T-helper 2 cell (primary cell): ENCODE measurements at places on chromosomes 13 and 19.
A peak's percentile ranks its signal among the peaks of the same experiment; 100 is the strongest.

DNA sequence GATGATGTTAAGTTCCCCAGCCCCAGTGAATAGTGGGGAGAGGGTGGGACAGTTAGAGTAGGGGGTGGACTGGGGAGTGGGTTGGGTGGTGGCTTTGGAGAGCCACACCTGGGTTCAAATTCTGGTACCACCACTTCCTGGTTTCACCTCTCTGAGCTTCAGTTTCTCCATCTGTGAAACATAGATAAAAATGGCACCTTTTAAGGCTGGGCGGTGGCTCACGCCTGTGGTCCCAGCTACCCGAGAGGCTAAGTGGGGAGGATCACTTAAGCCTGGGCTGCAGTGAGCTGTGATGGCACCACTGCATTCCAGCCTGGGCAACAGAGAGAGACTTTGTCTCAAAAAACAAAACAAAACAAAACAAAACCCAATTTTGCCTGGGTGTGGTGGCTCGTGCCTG lies 5.9 kb downstream of the VAV1 start:
- DNase-seq = no peak

DNA sequence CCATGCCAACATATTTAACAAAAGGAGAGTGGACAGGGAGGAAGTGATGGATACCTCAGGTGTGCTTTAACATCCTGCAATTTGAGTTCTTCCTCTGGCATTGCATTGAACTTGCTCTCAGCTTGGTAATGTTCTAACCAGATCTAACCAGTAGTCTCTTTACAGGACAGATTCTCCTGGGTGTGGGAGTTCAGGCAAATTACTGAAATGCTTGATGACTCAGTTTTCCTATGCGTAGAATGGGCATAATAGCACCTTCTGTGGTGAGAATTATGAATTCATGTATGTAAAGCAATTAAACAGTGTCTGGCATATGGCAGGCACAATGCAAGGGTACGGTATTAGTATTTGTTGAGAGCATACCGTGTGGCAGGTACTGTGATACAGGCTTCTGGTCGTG lies 3.6 kb downstream of the AKAP11 start:
- DNase-seq = no peak

DNA sequence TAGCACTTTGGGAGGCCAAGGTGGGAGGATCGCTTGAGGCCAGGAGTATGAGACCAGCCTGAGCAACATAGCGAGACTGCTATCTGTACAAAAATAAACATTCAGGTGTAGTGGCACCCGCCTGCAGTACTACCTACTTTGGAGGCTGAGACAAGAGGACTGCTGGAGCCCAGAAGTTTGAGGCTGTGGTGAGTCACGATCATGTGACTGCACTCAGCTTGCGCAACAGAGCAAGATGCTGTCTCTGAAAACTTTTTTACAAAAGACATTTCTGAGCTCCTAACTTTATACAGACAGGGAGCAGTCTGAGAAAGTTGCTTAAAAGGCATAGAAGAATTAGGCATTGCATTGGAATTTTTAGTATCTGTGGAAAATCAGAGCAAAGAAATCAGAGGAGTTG lies 10.4 kb upstream of the TBC1D4 start:
- DNase-seq = no peak

DNA sequence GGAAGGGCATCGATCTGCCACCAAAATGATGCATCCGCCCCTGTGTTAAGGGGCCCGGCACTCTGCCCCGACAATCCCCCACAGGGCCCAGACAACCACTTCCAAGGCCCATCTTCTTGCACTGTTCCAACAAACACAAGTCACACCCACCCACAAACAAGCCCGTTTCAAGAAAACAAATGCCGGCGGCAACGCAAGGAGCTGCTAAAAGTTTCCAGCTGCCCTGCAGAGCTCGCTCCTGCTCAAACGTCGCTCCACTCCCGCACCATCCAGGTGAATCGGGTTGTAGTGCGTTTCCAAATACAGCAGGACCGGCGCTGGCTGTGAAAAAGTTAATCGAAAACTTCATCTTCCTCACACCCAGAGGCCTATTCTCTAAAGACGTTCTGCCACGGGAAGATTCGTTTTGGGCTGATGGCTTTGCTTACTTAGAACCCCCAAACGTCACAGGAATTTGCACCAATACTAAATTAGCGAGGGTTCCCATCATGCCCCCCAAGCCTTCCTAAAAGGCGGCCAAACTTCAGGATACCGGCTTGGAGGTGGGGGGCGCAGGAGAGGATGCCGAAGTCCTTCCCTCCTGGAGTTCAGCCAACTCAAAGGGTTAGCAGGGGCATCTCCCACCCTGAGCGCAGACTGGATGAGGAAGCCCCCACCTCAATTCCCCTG lies 107.4 kb upstream of the DOCK9 start:
- no peak for DNase-seq

- DNase-seq = no peak
Observed at GRCh38 chr13:29520671-29521070, 74.8 kb downstream of the SLC7A1 start.

GRCh38 chr19:41701401-41702075 lies 6.9 kb upstream of the CEACAM5 start:
- no peak for DNase-seq

GRCh38 chr13:99265821-99266426 lies 7.7 kb upstream of the GPR18 start:
- DNase-seq = peak; percentile 71

- DNase-seq = no peak
Observed at GRCh38 chr13:76692346-76692745, 193.9 kb downstream of the KCTD12 start.

DNA sequence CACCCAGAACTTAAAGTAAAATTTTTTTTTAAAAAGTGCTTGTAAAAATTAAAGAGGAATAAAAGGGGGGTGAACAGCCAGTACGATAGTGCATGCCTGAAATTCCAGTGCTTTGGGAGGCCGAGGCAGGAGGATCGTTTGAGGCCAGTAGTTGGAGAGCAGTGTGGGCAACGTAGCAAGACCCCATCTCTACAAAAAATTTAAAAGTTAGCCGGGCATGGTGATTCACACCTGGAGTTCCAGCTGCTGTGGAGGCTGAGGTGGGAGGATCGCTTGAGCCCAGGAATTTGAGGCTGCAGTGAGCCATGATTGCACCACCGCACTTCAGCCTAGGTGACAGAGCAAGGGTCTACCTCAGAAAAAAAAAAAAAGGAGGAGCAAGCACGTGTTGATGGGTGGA lies 7.8 kb downstream of the ADAMTSL5 start:
- DNase-seq = no peak

DNA sequence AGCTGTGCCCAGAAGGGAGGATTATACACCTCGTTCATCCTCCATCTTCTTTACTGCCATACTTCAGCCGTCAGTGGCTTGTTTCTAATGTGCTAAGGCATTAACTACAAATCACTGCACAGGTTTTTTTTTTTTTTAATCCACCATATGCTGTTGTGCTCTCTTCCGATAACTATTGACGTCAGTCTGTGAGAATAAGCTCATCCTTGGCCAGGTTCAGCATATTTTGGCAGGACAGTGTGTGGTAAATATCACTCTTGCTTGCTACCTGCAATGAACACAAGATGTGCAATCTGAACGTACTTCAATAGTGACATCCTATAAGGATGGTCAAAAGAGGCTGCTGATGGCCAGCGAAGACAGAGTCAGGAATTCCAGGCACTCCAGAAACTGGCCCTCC lies 2030.7 kb upstream of the PCDH20 start:
- no peak for DNase-seq

DNA sequence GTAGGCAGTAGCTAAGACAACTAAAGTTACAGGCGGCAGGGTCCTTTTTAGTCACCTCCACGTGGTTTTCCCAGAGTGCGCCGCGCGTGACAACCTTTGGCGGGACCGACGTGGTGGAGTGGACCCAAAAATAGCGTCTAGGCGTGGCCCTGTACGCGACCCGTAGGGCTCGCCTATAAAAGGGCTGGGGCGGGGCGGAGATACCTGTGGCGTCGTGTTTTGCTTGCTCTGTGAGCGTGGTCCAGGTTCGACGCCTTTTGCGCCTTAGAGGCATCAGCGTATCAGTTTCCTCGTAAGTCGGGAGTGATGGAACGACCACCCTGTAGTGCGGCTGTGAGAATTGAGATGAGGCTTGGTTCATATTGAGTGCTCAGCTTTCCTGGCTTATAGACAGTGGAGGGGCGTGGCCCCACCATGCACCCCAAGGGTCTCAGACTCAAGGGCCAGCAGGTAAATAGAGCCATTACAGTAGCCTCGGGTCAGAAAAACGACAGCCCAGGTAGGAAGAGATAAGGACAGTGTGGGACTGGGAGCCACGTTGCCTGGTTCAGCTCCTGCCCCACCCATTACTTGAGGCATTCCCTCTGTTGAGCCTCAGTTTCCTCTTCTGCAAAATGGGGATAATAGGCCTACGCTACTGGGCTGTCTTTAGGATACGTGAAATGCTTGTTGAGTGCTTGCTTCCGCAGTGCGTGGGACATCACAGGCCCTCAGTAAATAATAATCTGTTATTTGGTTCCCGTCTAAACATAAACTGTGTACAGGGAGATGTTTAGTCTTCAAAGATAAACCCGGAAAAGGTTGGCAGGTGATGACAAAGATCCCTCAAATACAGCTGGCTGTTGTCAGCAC lies 693 bp upstream of the TMED1 start:
- peak; percentile 55 for DNase-seq

- no peak for DNase-seq
Observed at GRCh38 chr13:62908321-62908720, 1492.7 kb upstream of the PCDH20 start.

DNA sequence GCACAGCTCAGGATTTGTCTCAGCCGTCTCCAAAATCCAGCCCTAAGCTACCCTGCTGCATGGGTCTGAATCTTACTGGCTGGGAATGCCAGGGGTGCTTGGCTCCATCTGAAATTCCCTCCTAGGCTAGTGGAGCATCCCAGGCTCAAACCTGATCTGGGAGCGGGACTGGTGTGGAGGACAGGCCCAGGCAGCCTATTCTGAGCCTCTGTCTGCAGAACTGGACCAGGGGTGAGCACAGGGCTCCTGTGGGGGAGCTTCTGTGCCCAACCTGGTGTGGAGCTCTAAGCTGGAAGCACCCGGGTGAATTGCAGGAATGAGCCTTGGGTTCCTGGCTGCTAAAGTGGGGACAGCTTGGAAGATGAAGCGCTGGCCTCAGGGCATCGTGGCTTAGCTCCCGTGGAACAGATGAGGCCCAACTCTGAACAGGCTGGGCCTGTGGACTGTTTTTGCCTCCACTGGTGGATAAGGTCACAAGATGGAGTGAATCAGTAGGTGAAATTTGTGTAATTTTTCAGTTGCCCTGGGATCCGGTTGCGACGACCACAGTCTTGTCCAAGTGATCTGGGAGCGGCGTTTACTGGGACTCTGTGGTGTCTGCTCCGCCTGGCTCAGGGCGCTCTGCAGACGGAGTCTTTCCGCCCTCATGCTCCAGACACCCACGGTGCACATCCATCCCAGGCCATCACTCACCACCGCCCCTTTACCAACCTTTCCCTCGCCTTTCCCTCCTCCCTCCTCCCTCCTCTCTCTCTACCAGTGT lies 79.5 kb downstream of the TEX29 start:
- no peak for DNase-seq
